CD4-positive, alpha-beta T cell treated with Interleukin-15 for 4 hours (primary cell): ENCODE measurements at places on chromosomes 12 and 14.

DNA sequence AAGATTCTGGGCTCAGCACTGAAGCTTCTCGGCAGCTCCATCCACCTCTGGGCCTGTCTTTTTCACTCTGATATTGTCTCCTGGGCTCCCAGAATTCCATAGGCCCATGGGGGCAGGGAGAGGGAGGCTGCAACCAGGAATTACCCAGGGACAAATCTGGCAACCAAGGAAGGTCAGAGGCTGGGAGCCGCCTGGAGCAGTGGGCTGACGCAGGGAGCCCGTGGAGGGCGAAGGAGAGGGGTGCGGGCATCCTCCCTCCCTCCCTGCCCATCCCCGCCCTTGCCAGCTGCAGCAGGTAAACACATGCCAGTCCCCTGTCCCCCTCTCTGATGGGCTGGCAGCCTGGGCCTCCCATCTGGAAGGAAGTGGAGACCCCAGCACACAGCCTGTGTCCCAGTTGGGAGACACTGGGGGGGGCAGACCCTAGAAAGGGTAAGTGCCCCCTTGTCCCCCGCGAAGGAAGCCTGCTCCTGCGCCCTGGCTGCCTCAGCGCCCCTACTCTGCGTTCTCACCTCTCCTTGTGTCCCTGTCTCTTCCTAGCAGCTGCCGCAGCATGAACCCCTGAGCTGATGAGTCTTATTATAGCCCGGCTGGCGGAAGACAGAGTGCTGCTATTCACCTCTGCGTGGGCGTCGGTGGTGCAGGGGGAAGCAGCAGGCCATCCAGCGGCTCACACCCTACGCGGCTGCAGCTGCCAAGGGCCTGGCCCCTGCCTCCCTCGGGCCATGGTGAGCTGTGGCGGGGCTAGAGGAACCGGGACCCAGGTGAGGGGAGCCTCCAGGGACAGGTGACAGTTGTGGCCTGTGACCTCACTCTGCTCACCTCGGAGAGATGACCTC, 6.7 kb downstream of the LRTM2 start:
- DNase-seq = no peak

DNA sequence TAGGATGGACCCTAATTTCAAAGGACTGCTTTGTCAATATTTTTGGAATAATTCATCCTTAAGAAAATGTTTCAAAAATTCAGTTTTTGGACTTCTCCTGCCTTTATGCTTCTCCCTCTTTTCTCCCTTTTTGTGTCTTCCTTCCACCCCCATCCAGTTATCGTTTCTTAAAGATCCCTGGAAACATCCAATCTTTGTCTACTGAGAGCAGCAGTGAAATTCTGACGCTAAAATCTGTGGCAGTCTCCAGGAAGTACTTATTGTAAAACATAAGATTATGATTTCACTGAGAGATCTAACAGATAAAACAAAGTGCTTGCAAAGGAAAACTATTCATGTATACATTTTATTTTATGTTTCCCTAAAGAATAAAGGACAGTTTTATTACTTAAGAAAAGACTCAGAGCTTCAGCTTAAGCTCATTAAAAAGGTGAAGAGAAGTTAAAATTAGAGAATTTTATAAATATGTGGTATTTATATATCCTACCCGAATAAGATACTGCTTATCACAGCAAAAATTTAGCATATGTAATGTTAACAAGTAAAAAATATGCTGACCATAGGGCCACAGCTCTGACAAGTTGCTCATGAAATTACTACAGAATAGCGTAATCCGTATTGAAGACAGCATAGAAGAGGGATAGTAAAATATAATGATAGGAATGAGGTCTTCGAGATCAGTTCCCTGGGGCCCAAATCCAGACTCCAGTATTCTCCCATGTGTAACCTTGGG, 6.9 kb downstream of the FRMD6 start:
- DNase-seq = no peak

DNA sequence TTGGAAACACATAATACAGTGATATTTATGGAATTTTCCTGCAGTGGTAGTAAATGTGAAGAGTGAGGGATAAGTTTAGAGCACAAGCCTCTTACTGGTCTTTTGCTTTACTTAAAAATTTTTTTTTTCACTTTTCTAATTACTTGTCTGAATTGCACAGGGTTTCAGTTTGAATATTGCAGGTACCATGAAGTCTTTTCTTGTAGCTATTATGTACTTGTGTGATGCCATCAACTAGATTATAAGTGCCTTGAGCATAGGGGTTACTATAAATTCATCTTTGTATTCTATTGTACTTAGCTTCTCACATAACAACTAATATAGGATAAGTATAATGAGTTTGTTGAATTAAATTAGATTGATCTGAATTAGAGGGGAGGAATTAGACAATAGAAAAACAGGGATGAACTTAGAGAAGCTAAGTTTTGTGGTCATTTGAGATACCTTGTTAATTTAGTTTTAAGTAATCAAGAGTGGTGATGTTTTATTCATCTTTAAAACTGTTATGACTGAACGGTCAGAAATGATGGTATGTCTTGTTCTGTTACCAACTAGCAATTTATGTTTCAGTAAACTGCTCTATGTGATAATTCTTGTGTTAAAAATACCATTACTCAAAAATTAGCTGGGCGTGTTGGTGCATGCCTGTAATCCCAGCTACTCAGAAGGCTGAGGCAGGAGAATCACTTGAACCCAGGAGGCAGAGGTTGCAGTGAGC, 42.1 kb downstream of the CCDC91 start:
- DNase-seq = no peak

DNA sequence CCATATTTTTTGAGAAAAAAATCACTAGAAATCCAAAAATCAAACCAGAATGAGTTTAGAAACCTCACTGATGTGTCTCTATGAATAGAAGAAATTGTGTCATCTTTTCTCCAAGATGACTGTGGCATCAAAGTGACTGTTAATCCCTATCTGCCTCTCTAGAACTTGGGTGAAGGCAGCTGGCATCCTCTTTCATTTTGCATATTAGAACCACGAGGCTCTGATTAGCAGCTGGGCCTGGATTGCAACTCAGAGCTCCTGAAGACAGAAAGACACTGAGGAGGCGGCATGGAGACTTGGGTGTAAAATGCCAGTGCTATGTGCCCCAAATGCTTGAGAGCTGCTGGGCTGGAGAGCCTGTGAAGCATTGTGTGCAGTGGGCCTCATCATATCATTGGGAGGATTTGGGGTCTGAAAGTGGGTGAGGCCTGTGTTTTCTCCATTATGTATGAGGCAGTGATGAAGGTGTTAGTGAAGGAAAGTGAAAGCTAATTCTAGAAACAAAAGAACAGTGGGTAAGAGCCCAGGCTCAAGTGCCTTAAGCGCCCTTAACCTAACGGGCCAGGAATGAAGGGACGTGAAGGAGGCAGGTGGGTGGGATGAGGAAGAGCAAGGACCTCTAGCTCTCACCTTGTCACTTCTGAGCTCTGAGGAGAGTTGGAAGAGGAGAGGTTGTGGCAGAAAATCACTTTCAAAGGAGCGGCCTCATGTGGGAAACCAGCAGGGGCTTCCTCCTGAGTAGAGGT, 26.2 kb downstream of the NKX2-8 start:
- no peak for DNase-seq

DNA sequence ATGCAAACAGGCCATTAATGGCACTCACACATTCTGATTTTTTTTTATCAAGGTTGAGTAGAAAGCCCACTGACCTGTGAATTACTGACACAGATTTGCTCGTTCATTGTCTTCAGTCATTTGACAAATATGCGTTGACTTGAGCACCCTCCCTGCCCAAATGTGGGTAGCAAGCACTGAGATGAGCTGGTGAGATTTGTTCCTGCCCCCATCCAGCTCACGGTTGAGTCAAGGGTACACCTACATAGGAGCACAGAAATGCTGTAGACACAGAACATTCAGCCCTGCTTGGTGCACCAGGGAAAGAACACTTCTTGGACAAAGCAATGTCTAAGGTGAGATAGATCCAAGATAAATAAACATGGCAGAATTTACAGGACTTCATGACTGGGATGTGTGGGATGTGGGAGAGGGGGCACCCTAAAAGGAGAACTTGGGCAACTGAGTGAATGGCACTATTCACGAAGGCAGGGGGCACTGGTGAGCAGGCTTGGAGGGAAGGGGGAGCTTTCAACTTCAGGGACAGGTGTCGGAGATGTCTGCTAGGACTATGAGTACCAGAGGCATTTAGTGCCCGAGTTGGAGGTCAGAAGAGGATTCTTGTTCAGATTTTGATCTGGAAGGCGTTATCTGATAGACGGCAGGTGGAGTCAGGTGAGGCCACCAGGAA, 213.4 kb downstream of the VRK1 start:
- DNase-seq = no peak

DNA sequence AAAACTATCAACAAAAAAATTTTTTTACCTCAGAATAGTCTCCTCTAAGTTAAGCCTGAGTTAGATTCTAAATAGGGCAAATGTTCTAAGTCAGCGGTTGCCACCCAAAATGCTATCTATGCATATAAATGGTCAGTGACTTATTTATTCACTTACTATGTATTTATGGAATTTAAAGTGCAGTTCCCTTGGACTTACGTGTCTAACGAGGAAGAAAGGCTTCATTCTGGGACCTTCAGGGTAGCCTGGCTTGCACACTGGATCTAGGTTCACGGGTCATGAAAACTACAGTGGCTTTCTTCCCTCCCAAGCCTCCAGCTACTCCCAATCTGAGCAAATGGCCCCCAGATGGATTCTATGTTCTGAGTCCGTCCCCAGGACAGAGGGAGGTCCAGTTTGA, 77.1 kb downstream of the ARF6 start:
- no peak for DNase-seq

GRCh38 chr12:55777856-55778255, 34.9 kb downstream of the GDF11 start:
- no peak for DNase-seq
